Femur (tissue), 1 donor: ENCODE measurements at places on chromosomes 6 and 20.

GRCh38 chr6:160121981-160122380, 366 bp downstream of the SLC22A1 start:
- no peak for DNase-seq

- no peak for DNase-seq
Observed at GRCh38 chr6:53624502-53624901, 41.1 kb downstream of the KLHL31 start.

GRCh38 chr6:72458521-72458920, 163.3 kb upstream of the KCNQ5 start:
- DNase-seq: no peak

- DNase-seq: no peak
Observed at GRCh38 chr20:10047427-10047826, 12.6 kb downstream of the ANKEF1 start.

DNA sequence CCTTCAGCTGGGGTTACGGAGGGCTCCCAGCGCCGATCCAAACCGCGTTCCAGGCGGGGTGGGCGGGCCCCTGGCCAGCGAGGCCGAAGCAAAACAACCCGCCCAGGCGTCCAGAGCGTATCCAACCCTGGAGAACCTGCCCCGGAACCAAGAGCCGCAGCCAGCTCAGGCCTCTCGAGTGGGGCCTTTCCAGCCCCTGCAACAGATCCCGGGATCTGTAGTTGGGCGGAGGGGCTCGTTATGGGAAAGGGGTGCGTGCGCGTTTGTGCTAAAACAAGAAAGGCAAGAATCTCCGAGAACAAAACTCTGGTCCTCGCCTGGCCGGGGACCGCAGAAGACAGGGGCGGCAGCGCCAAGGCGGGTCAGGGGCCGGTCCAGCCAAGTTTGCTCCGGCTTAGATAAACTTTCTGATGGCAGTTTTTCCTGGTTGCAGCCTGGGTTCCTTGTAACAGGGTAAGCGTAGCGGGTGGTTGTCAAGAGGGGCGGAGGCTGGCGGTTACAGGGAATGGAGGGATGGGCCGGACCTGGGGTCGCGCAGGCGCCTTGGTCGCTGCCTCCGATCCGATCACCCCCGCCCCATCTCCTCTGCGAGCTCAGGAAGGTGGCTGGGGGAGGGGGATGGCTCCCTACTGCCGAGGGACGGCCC, 448 bp upstream of the RIN2 start:
- peak; percentile 96 for DNase-seq

- DNase-seq: no peak
Observed at GRCh38 chr20:20635006-20635405, 77.4 kb downstream of the RALGAPA2 start.

DNA sequence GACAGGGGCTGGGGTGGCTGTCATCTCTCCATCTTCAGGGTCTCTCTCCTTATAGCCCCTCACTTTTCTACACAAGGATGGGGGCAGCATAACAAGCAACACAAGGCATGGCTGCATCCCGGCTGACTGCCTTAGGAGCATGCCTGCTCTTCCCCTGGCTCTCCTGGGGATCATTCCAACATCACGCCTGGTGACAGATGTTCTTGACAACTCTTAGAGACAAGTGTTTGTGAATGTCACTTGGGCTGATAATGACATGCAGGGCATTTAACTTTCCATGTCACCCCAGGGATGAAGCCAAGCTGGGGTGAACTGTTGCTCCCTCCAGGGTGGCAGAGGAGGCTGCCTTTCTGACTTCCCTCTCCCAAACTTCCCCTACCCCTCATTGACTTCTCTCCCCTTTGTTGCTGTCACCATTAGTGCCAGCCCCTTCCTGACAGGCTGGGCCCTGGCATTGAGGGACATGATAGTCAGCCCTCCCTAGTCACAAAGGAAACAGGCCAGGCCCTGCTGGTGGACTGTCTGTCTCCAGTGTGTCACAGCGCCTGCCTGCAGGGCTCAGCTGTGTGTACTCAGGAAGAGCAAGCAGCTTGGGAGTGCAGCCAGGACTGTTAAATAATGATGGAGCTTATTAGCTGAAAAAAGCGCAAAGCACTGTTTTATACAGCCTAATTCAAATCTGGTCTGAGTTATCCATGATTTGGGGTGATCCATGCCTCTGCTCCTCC, 161.8 kb downstream of the LRFN2 start:
- DNase-seq: no peak

DNA sequence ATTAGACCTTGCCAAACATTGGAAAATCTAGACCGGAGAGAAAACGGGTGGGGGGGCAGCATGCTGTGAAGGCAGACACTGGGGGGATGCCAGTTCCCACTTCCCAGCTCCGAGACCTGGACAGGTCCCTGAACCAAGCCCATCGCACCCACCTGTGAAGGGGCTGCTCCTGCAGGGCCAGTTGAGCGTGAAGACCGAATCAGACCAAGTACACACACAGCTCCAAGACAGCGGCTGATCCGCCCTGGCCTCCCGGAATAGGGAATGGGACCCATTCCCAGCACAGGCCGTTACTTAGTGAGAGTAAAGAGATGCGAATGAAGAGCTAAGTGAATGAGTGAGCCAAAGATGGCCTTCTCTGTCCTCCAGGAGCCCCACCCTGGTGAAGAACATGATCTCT, 41.5 kb upstream of the MDFI start:
- no peak for DNase-seq

GRCh38 chr6:17656092-17656491, 50.6 kb downstream of the NUP153 start:
- DNase-seq: no peak

GRCh38 chr6:106997392-106998158, 23.0 kb upstream of the CD24 start:
- DNase-seq: peak; percentile 59

DNA sequence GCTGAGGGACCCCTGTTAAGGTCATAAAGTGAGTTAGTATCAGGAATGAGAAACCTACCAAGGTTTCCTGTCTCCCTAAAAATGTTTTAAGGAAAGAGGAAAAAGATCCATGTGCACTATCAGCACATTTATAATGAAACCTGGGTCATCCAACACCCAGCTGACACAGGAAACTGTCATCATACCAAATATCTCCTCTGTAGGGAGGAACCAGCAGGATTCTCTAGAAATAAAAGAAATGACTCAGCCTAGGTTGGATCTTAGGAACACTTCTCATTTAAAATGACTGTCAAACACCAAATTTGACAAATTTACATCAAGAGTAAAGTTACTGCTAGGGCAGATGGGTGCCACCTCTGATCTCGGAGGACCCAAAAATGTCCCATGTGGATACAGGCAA, 21.7 kb downstream of the GFOD1 start:
- DNase-seq: no peak

DNA sequence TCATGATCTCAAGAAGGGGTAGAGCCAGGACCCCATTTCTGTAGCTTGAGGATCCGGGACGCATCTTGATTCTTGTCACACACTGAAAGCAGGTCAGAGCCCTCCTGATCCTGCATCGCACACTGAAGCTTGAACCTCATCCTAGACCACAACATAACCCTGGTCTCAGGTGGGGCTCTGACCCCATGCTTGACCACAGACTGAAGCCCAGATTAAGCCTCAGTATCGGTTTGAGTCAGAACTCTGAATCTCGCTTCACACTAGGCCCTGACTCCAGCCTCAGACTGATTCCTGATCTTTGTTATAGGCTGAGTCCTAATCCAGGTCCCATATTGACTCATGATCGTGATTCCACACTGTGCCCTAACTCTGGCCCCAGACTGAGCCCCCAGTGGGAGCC, 8.5 kb upstream of the RSPO4 start:
- no peak for DNase-seq

DNA sequence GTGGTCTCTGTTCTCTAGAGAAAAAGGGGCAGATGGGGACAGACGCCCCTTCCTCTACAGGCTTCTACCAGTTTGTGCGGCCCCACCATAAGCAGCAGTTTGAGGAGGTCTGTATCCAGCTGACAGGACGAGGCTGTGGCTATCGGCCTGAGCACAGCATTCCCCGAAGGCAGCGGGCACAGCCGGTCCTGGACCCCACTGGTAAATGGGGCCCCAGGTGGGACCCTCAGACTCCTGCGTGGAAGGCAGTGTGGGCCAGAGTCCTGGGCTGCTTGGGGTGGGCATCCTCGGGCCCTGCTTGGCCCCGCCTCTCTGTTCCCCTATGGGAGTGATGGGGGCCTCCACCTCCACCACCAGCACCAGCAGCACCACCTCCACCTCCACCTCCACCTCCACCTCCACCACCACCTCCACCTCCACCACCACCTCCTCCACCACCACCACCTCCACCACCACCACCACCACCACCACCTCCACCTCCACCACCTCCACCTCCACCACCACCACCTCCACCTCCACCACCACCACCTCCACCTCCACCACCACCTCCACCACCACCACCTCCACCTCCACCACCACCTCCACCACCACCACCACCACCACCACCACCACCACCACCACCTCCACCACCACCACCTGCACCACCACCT, 3.2 kb upstream of the TNFRSF6B start:
- no peak for DNase-seq

GRCh38 chr6:157181649-157182048, 141.7 kb downstream of the TMEM242 start:
- DNase-seq: no peak

DNA sequence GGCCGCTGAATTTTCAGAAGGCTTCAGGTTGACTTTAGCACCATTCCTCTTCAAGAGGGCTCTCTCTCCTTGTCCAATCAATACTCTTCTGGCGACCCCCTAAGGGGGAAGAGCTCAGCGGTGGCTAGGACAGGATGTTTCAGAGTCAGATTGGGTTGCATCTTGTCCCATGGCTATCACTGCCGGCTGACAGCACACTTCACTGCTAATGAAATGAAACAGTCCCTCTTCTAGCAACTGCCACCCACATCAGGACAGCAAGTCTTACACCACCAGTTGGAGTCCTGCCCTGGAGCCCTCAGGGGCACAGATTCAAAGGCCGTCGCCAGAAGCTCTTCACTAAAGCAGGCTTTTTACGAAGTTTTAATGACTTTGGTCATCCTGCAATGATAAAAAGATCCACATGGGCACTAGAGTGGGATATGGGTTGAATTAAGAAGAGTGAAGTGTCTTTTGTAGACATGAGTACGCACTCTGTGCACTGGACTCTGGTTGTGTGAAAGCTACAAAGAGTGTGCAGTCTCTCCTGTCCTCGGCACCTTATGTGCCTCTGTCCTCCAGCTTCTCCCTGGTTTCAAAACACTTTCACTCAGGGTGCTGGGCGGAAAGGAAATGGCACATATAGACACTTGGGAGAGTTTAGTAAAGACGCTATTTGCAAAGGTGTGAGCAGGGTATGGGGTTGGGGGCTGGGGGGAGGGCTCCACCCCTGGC, 66.1 kb upstream of the SLC22A16 start:
- DNase-seq: no peak

DNA sequence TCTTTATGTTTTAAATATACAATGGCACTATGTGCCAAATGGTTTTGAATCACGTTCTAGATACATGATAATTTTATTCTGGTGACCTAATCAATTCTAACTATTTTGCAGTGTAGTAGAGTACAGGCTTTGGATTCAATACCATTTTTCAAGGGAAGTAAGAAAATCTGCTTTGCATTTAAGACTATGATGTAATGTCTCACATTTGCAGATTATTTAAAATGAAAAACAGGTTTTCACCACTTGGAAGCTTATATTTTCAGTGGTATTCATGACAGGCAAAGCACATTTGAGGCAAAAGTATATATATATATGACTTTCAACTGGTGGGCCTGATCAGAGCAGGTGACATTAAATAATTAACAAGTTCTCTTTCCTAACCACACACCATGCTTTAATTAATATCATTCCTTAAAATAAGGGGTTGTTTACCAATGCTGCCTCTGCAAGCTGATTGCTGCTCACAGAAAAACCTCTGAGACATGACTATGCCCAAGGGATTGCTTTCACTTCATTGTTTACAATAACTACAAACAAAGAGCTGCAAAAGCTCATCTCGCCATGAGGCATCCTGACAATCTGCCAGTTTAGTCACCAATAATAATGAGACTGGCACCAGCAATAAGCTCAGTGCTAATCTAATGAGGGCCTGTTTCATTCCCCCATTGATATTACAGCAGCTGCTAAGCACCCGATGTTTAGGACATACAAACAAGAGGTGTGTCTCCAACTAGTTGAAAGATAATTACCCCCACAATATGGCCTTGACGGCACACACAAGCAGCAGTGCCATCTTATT, 1176.0 kb upstream of the GJE1 start:
- no peak for DNase-seq

- no peak for DNase-seq
Observed at GRCh38 chr20:45701873-45702272, at the start of gene WFDC13. TSS of gene WFDC13 (plus strand) at chr20:45702038. CDS start at chr20:45702124, 86 bp downstream.

DNA sequence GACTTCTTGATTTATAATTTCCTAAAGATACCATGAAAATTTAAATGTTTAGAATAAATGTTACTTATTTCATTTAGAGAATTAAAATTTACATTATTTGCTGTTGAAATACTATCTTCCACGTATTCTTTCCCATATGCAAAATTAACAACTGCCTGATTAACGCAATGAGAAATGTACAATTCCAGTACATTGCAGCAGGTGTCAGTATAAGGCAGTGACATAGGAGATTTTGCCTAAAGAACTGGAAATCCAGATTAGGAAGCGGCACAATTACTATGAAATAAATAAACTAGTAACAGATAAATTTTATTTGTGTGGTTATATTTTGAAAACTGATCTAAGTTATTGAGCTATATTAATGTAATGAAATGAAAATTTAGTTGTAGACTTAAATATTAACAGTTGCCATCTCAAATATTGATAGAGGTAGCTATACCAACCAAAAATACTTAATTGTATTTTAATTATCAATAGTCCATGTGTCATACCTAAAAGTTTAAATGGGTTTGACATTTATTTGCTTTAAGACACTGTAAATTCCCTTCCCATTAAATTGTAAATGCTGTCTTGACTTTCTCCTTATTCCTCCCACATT, 300.2 kb downstream of the UTRN start:
- no peak for DNase-seq

- no peak for DNase-seq
Observed at GRCh38 chr6:29399525-29399924, 4.1 kb downstream of the OR12D2 start.

DNA sequence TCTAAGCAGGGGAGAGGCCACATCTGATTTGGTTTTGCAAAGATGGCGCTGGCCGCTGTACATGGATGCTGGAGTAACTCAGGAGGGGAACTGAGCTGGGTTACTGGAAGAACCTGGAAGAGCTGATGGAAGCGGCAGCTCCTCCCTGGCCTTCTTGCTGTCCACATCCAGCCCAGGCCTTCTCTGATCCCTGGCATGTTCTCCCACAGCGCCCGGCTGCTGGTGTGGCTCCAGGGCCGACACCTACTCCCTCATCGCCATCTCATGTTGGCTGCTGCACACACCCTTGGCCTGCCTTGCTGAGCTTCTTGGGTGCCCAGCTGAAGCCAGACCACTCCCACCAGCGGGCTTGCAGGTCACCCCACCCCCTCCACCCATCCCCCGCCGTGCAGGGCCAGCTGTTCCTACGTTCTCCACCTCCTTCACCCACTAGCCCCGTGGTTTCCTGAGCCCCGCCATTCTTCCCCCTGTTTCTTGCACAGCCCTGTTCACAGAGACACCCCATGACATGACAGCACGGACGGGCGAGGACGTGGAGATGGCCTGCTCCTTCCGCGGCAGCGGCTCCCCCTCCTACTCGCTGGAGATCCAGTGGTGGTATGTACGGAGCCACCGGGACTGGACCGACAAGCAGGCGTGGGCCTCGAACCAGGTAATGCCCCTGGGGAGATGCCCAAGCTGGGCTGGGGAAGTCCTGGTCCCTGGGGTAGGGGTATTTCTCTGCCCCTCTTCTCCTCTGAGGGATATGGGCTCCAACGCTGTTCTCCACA, 28.4 kb downstream of the VSTM2L start:
- no peak for DNase-seq

GRCh38 chr6:22049002-22049401, 247.8 kb downstream of the PRL start:
- no peak for DNase-seq

GRCh38 chr6:140540743-140541142, 1166.3 kb upstream of the CITED2 start:
- DNase-seq: no peak
